Caki2 (cell line): ENCODE measurements at places on chromosomes 2 and 18.
A peak's percentile ranks its signal among the peaks of the same experiment; 100 is the strongest.

DNA sequence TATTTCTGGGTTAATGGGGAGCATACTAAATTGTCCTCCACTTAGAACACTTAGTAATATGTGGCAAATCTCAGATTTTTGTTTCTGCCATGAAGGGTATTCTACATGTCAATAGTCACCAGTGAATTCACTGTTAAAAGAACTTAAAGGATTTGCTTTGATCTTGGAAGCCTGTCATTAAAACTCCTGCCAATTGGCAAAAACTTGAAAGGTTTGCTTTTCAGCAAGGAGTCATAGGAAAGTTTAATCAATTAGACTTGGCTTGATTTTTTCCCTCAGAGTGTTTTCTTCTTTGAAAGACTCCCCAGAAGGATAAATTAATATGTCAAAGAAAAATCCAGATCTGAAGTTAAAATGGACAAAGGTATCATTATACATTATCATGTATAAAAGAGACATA lies 671.9 kb upstream of the PKDCC start:
- DNase-seq, result no peak

DNA sequence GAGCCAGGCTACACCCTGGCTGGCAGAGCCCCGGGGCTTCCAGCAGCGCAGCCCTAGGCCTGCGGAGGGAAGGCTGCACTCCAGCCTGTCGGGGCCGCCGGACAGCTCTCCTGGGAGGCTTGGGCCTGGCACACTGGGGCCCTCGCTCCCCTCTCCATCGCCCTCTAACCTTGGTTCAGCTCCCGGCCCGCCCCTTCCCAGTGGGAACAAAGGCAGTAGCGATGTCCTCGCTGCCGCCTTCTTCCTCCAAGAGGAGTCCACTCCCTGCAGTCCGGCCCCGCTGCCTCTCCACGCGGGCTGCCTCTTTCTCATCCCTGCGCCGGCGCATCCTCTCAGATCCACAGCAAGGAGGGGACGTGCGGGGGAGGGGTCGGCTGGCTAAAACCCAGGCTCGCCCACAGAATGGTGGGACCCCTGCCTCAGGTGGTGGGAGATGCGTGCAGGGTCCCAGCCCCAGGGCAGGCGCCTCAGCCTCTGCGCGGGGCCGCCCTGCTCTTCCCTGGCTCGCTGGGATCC lies 138.1 kb downstream of the TWIST2 start:
- DNase-seq, result no peak

DNA sequence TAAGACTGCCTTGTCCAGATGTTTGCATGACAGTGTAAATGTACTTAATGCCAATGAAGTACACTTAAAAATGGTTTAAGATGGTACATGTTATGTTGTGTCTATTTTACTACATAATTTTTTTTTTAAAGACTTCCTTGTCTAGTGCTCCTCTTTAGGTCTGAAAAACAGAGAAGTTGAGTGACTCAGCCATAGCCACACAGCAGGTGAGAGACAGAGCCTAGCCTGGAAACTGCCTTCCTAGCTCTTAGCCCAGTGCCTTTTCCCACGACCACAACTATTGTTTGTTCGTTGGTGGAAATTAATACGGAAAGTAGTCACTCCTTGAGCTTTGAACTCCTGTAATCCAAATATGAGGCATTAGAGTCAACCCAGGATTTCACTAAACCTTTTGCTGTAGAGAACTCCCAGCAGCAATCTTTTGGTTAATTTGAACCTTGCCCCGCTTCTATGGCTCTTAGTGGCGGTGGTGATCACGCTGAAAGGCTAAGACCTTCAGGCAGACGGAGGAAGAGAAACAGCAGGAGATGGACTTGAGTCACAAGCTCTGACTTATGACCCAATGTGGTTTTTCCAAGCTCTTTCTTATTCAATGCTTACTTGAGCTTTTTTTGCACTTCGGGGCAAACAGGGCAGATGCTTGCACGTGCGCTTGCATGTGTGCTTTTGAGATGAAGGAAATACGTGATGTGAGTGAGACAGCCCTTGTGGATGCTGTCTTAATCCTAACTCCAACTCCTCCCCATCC lies 21.2 kb downstream of the TRIB2 start:
- no peak for DNase-seq

DNA sequence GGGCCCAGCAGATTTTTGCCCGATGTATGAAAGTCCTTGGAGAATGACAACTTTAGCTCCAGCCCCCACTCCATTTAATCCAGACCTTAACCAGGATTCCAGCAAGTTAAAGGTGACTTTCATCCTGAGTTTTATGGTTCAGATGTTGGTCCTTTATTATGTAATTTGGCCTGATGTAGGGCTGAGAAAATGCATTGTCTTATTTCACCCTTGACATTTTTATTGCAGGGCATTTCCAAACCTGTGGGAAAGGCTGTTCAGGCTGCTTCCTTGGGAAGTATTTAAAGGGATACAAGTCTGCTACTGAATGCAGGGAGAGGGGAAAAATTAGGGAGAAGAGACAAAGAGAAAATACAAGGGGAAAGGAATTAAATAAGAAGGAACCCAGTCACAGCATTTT lies 48.8 kb downstream of the ASB1 start:
- no peak for DNase-seq

DNA sequence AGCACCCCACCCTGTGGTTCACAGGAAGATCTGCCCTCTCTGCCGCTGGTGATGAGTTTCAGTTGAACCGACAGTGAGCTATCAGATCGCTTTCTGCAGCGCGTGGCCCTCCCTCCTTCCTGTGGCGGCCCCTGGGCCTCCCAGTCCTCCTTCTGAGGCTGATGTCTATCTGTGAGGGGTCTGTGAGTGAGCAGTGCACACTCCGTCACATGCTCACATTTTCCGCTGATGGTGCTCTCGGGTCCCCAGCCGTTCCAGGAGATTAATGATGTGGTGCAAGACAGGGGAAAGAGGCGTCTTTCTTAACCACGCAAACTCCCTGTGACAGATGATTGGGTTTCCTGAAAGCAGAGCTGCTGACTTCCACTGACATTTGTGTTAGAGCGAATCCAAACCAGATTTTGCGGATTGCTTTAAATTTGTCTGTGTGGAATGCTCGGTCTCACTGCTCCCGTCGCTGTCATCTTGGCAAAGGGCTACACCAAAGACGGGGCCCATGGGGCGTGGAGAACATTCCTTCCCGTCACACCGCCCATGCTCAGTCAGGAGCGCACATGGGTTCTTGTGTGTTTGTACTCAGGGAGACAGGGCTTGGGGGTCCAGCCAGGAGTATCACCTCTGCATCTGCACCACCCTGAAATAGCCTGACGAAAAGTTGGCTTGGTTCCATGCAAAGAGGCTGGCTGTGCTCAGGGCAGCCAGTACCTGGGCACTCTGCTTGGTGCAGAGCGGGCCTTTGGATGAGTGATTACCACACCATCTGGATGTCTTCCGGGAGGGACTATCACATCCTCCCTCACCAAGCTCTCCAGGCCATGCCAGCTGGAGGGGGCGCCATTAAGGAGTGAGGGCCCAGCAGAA lies 154.7 kb upstream of the HS6ST1 start:
- no peak for DNase-seq

DNA sequence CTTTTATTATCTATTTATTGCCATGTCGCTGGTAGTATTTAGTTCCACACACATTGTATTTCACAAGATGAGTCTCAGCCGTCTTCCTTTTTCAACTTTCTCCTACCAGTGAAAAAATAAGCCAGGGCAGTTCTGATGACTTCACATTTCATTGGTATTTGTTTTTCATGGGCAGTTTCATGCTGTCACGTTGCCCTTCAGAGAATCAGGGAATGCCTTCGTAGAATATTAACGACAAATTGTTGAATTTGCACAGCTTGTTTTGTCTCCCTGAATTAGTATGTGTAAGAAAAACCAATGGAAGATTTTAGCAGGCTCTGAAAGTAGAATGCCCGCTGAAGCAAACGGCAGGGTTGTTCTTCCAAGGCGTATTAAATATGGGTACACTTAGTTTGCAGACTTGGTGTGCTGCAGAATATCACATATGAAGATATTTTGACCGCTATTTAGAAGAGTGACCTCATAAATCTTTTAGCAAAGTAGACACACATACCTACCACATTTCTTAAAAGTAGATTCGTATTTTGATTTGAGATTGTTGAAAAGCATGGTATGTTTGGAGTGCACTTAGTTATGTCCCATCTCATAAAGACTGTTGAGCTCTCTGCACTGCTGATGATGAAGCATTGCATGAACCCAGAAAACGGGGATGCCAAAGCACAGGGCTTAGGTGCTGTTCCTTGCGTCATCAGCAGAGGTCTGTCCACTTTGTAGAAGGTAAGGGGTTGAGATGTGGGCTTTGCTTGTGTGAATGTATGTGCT lies 2.9 kb downstream of the NEDD4L start:
- peak; percentile 53 for DNase-seq

- peak; percentile 21 for DNase-seq
Measured at GRCh38 chr2:127105656-127106456, 1.1 kb downstream of the BIN1 start.
